ENCODE measurements at places on chromosomes 12 and 14. TPM values are rescaled to one million over a fixed set of nuclear protein-coding genes. Genes with fewer than 3 reads are reported as not detected.

The SLC35F4 gene
- total RNA-seq = 1.2 TPM

The RDH5 gene
- 19.6 TPM for total RNA-seq

The IL31 gene
- total RNA-seq = not detected

The TAS2R10 gene
- total RNA-seq = 1.6 TPM

The MGST1 gene
- 13.5 TPM for total RNA-seq

The LHX5 gene
- not detected for total RNA-seq

The SAMD15 gene
- 5.3 TPM for total RNA-seq

The LBHD2 gene
- not detected for total RNA-seq

The NFATC4 gene
- total RNA-seq = 53.0 TPM

The GCH1 gene
- total RNA-seq = 8.1 TPM

The ACOT4 gene
- 2.4 TPM for total RNA-seq

The NR1H4 gene
- 11.8 TPM for total RNA-seq

The FIGNL2 gene
- total RNA-seq = 3.7 TPM

The GALNT9 gene
- total RNA-seq = 12.0 TPM

The WNT5B gene
- 15.3 TPM for total RNA-seq

The RNASE12 gene
- total RNA-seq = not detected

The RPL41 gene
- total RNA-seq = 1,889 TPM

The BDKRB1 gene
- 0.23 TPM for total RNA-seq

The UNG gene
- 47.3 TPM for total RNA-seq

The WNT1 gene
- total RNA-seq = not detected

The SYNE3 gene
- total RNA-seq = 6.0 TPM

All from metanephros (tissue), 2 donors.